ENCODE measurements at places on chromosomes 1 and 21. TPM values are rescaled to one million over a fixed set of nuclear protein-coding genes. Genes with fewer than 3 reads are reported as not detected.

SLAMF7 gene
- not detected for total RNA-seq

ZNF648 gene
- not detected for total RNA-seq

OR2T35 gene
- not detected for total RNA-seq

TDRD10 gene
- total RNA-seq = 2.9 TPM

DENND2D gene
- total RNA-seq = 0.36 TPM

NPPB gene
- not detected for total RNA-seq

SGIP1 gene
- total RNA-seq = 22.3 TPM

CRYZL1 gene
- 37.5 TPM for total RNA-seq

TPM3 gene
- total RNA-seq = 1,072 TPM

NFASC gene
- total RNA-seq = 0.14 TPM

SYDE2 gene
- total RNA-seq = 6.6 TPM

OR2T10 gene
- not detected for total RNA-seq

SPATA46 gene
- not detected for total RNA-seq

REN gene
- not detected for total RNA-seq

OR2T33 gene
- total RNA-seq = not detected

SLC35F3 gene
- not detected for total RNA-seq

C1QA gene
- not detected for total RNA-seq

MRPL39 gene
- total RNA-seq = 57.4 TPM

FMO5 gene
- 1.1 TPM for total RNA-seq

LHX4 gene
- total RNA-seq = not detected

GBP5 gene
- total RNA-seq = not detected

HOOK1 gene
- total RNA-seq = under 0.01 TPM
